ENCODE measurements at places on chromosomes 2 and 18.

GRCh38 chr2:222864296-222864695, 3.5 kb downstream of the ACSL3 start:
- no peak for DNase-seq

DNA sequence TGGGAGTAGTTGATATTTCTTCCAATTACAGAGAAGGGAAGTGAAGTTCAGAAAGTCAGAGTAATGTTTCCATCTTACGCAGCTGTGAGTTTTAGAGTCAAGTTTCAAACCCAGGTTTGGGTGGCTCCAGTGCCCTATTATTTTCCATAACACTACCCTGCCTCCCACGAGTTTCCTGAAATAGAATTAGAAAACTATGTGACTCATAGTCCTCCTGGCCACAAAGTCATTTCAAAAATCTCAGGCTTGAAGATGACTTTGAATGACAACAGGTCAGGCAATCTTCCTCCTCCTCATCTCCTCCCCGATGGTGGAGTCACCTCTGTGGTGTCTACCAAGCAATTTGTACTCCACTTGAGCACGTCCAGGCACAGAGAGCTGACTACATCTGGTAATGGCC, 212.3 kb upstream of the TRIB2 start:
- peak; percentile 33 for DNase-seq

GRCh38 chr2:13522917-13523821, 806.4 kb downstream of the TRIB2 start:
- DNase-seq, result no peak

- no peak for DNase-seq
Measured at GRCh38 chr18:42644729-42645131, 470.8 kb downstream of the RIT2 start.

- DNase-seq, result no peak
Measured at GRCh38 chr2:60100034-60100433, 453.4 kb downstream of the BCL11A start.

DNA sequence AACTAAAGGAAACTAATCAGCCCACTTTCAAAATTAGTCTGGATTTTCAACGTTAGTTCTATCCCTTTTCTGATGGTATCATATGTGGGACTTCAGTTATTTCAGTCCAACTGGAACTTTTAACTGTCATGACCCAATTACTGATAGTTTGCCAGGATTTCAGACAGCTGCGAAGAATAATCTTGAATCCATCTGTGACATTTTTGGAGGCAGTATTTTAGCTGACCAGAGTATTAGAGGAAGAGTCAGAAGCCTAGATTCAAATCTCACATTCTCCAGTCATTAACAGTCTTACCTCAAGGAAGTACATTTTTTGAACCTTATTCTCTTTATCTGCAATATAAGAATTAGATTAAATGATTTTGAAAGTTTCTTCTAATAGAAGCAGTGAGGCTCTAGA, 81.3 kb downstream of the PTRHD1 start:
- DNase-seq, result no peak

GRCh38 chr2:200765139-200765951, 46.4 kb upstream of the BZW1 start:
- DNase-seq, result peak; percentile 72

Measured in COLO829 (cell line).